ENCODE measurements at places on chromosomes 3 and 15.

- no peak for DNase-seq
Measured at GRCh38 chr3:24850245-24850644, 355.6 kb upstream of the THRB start.

- no peak for DNase-seq
Measured at GRCh38 chr3:100114413-100115030, at the start of gene FILIP1L. Gene FILIP1L (minus strand): TSS chr3:100114501.

DNA sequence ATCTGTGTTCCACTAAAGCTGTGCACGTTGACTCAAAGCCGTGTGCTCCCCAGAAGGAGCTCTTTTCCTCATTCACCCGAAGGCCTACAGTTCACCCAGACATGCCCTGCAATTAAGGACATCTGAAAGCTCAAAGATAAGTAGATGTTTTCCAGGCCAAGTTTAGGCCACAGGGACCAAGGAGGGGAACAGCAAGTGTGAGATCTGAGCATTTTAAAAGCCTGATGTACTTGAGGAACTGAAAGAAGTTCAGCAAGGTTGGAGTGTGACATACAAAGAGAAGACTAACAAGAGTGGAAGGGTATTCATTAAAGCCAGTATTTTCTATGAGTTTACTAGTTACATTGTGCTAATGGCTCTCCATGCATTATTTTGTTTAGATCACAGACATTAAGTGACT lies 68.0 kb downstream of the CASR start:
- DNase-seq: no peak

DNA sequence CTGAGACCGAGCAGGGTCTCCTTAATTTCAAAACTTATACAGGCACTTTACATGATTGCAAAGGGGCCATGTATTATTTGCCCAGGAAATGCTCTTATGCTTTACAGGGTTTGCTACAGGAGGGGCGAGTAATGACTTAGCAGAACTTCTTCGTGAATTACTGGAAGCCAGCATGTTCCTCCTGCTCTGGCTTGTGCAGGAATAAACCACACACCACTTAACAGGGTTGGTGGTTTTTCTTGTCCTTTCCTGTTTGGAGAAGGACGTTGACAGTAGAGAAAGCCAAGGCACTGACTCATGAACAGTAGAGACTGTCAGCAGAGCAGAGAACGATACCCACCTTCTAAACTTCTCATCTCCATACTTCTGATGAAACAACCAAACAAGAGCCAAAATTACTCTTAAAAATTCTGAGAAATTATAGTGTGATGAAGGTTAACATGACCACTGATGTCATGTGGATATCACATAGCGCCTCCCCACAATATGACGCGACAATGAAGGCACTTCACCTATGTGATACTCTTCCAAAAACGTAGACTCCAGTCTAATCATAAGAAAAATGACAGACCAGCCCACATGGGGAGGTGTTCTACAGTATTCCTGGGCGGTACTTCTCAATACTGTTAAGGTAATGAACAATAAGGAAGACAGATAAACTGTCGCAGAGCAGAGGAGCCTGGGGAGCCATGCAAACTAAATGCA lies 24.7 kb upstream of the MCTP2 start:
- DNase-seq: peak; percentile 52

GRCh38 chr3:150538324-150539208 lies 7.7 kb downstream of the SERP1 start:
- no peak for DNase-seq

DNA sequence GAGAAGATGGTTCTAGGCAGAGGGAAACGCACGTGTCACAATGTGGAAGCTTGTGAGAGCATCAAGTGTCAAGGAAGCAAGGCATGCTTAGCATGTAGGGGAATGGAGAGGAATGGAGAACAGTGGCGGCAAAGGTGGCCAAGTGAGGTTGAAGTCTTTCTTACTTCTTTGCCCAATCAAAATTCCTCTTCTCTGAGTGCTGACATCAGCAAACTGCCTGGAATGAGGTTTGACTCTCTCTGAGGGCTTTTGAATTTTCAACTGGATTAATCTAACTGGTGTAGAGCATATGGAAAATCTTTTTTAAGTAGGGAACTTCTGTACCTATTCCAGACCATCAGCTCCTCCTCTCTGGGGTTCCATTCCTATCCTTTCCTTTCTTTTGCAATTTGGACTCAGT lies 61.9 kb upstream of the BNC1 start:
- DNase-seq: no peak

DNA sequence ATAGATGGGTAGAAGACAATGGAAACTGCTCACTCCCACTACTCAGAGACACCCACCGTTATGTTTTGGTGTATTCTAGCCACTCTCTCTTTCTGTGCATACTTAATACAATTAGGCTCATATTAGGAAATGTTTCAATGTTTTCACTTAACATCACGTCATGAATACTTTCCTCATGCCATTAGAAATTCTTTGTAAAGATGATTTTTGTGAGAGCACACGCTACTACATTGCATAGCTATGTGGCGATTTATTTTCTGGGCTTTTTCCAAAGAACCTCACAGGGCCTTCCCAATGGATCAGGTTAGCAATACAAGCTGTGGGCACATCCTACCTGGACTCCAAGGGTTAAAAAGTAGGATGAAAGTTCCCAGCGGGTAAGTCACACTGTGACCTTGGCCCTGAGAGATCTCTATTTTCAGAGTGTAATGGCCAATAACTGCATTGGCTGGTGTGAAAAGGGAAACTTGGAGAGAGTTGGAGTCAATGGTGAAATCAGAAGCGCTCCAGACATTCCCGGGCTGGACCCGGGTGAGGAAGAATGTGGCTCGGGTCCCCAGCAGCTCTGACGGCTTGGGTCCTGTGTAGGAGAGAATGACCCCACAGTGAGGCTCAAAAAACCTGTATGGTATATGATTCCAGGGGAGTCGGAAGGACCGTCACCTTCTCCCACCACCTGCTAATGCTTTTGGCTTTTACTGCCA lies 25.8 kb upstream of the TGM5 start:
- no peak for DNase-seq

DNA sequence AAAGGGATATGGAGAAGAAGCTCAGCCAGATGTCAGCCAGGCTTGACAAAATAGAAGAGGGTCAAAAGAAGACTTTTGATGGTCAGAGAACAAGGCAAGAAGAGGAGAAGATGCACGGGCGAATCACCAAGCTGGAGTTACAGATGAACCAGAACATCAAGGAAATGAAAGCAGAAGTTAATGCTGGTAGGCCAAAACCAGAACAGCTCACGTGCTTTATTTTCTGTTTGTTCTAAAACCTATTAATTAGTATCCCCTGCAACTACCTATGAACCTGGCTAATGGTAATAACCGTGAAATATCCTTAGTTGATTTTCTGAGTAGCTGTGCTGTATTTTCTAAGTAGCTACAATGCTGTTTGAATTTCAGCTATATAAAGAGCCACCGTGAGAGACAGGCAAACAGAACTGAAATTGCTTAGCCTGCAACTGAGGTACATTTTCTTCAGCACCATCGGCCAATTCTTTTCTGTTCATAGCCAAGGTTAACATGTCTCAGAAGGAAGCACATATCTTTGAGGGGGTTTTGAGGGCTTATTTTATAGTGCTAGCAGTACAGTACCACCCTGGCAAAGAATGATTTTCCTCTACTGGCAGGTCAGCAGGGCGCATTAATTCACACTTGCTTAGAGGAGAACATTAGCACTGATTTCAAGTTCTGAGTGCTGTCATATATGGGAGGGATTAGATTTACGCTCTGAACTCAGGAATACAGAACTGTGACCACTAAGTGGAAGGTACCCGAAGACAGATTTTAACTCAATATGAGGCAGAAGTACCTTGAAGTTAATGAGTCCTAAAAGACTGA lies 78.9 kb downstream of the FAM81A start:
- no peak for DNase-seq

DNA sequence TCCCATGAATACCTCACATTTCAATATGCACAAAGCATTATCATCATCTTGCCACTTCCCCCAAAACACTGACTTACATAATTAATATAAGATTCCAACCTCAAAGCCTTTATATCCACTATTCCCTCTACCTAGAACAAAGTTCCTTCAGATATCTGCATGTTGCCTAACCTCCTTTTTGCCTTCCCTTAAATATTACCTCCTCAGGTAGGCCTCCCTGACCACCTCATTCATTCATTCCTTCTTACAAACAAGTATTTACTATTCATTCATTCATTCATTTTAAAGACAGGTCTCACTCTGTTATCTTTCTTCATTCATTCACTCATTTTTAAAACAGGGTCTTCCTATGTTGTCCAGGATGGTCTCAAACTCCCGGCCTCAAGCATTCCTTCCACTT lies 18.6 kb downstream of the DYNC1LI1 start:
- DNase-seq: no peak

GRCh38 chr3:115420086-115420485 lies 203.2 kb upstream of the GAP43 start:
- DNase-seq: no peak

DNA sequence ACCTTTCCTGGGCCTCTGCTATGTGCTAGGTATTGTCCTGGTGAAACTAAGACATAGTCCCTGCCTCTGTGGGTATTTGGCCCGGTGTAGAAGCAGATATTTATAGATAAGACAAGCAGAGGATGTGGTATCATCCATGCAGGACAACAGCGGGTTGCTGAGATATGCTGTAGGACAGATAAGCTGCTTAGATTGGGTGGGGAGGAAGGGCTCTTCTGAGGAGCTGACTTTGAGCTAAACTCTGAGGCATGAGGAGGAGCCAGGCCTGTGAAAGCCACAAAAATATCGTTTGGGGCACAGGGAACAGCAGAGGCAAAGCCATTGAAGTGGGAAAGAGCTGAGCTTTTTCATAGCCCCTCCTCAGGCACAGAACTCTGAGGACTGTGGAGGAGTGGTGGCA lies 492.5 kb upstream of the CFAP20DC start:
- DNase-seq: no peak

GRCh38 chr3:15316998-15317435 lies 15.4 kb downstream of the SH3BP5 start:
- DNase-seq: no peak

DNA sequence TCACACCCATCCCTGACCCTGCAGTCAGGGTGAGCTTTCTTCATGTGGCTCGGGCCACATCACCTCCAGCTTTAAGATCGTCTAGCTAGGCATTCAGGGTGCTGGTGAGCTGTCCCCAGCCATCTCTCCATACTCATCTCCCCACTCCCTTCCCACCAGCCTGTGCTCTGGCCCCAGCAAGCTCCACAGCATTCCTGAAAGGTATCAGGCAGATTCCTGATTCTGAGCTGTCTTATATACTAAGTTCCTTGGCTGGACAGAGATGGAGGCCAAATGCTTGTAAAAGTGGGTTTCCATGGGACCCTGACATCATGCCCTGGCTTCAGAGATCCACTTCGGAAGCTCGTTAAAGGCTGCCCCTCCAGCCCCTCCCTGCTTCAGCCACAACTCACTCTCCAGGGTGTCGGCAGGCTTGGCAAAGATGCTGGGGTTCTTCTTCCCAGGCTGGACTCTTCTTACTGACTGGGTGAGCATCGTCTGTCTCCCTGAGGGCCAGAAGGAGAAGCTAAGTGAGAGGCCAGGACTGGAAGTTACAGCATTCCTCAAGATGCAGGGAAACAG lies 3.9 kb downstream of the CILP start:
- no peak for DNase-seq

DNA sequence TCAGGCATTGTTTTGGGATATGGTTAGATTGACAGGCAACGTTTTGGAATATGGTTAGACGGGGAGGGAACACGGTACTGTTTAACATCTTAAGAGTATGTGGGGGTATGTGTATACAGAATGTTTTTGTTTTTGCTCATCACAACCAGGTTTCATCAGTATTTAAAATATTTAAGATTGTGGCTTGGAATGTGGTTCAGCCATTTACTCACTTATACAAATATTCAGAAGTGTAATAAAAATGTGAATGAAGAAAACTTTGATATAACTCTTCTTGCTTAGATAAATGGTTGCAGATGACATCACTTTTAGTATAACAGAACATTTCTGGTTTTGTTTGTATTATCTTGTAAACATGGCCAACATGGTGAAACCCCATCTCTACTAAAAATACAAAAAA lies 3.9 kb upstream of the PAK2 start:
- DNase-seq: no peak

- DNase-seq: no peak
Measured at GRCh38 chr3:114112696-114113095, 56.2 kb downstream of the QTRT2 start.

- DNase-seq: peak; percentile 56
Measured at GRCh38 chr3:27632431-27633223, 89.5 kb downstream of the EOMES start.

DNA sequence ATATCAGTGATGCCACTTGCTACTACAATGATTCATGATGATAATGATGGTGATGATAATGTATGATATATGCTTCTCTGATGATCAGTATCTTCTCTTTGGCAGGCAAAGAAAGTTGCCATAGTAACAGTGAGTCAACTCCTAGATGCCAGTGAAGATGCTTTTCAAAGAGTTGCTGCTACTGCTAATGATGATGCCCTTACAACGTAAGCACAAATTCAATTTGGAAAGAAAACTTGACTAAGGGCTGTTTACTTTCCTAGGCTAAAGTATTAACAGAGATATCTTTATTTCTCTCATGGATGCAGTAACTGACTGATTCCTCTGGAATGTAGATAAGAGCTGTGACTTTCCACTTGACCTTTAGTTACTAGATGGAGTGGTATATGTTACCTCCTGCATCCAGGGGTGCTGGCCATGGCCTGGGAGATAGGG lies 27.8 kb downstream of the ADGRG7 start:
- DNase-seq: no peak

DNA sequence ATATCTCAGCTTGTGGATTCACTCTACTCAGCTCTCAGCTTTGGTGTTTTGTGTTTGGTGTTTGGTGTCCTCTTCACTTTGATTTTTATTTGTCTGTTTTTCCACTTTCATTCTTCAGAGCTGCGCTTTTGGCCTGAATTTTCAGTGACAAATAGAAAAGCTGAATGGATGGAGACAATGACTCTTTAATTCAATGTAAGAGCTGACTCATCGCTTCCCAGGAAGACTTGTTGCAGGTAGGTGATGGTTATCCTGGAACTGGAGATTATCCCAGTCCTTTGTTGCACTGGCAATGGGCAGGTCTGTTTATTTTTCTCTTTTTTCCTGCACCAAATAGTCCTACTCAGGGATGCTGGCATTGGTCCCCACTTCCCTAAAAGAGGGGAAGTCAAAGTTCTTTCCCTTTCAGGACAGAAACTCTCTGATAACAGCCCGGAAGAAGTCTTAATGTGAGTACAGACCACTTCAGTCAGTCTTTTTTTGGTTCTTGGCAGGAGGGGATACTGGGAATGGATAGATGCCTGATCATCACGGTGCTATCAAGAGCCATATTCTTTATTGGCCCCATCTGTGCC lies 12.4 kb upstream of the AEN start:
- DNase-seq: no peak

DNA sequence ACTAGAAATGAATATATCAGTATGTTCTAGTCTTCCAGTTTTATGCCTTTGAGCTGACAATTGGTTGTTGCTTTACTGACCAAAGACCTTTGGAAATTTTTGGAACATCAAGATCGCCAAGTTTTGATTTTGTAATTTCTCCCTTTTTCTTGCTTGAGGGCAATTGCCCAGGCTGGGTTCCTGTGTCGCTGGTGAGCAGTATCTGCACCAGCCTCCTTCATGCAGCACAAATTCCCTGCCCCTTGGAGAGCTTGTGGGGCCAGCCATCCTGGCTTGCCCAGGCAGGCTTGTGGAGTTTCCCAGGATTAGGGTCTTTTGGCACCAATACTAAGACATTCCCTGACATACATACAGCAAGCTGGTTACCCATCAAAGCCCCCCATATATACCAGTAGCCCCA lies 37.9 kb upstream of the HACD2 start:
- no peak for DNase-seq
